Activated naive CD4-positive, alpha-beta T cell (primary cell): ENCODE measurements at places on chromosomes 7 and 10.

DNA sequence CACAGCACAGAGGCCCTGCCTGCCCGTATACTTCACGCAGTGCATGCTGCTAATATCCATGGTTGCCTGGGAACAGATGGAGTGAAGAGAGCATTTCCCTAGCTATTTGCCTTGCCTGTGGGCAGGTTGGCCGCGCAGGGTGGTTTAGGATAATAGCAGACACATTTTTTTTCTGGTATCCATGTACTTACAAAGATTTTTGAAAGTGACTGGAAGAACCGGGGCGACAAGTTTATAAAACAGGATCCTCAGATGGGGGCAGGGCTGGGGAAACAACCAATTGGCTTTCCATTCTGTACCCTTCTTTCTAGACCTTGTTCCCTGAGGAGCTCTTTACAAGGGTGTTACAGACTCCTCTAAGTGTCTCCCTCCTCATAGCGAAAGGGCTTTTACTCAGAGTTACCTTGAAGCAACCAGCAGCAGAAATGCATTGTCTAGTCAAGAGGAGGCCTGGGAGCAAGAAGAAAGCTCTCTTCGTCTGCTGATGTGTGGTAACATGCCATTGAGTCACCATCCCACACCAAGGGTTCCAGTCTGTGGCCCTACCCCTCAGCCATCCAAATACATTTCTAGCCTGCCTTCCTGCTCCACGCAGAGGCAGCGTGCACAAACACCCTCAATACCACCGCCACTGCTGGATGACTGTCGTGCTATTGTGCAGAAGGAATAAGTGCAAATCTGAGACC, 31.5 kb downstream of the MTURN start:
- no peak for DNase-seq

DNA sequence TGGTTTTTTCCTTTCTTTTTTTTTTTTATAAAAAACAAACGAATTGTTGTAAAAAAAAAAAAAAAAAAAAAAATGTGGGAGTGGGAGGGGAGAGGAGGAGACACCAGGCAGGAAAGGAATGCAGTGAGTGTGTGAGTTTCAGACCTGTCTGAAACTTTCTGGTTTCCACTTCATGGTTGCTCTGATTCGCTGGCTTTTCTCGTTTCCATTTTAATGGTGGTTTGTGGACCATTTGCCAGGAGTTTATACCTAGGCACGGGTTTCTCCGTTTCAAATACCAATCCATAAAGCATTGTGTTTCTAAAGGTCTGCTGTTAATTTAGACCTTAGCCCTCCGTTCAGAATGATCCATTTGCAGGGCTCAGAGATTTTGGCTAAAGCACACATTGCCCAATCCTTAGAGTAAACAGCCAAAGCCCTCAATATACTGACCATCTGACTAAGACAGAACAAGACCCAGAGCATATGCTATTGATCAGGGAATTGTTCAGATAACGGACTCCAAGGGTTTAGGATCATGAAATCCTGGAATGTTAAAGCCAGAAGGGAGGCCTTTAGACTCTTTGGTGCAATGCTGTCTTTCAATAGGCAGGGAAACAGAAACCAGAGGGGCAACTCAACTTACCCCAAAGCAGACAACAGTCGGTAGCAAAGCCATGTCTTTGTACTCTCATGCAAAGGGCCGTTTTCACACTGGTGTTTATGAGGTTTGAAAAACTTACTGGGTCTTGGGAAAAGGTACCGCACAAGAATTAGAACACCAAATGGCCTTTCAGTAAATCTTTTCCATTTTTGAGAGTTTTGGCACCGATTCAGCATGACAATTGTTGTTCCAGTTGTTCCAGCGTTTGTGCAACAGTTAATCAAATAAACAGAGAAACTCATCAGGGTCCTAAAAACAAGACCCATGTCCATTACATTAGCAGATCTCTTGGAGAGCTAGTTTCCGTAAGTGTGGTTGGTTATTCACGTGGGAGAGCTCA, 94.3 kb upstream of the AGBL3 start:
- DNase-seq = no peak

DNA sequence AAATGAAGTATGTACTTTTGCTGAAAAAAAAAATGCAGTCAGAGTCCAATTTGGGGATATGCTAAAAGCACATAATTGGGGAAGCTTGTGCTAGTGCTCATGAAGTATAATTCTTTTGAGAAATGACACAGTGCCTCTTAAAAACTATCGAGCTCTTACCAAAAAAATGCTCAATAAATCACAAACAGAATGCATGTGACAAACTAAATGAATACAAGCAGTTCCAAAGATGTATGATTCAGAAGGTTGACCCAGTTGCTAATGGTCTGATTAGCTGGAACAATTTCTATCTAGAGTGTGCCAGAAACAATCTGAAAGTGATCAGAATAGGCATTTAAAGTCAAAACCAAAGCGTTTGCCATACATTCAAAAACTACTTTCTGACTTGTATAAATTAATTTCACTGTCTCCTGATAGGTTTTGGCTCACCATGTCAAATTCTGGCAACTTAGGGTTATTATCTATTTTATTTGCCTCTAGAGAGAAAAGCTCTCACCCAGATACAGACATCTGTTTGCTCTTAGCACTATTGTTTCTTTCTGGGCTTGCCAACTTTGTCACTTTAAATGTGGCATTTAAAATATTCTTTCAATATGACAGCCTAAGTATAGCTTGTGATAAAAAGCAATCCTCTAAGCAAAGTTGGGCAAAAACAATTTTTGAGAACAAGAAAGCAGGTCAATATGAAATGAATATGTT, 114.7 kb upstream of the AHR start:
- DNase-seq = no peak

- no peak for DNase-seq
These were observed 5.1 kb downstream of the PRXL2A start for GRCh38 chr10:80413271-80413996.

DNA sequence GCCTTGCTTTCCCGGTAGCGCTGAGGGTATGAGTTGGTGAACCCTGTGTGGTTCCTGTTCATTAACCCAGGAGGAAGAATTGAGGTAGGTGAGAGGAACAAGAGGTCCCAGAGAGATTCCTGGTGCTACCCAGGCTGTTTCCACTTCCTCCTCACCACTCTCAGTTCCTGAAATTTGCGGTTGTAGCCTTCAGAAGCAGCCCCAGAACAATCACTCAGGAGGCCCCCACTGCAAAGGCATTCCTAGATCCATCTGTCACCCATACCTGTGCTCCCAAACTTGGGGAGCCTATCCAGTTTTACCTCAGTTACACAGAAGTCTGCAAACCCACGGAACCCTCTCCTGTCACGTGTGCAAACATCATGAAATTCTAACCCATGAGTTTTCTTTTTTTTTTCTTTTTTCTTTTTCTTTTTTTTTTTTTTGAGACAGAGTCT, 9.0 kb upstream of the PIP4K2A start:
- DNase-seq = no peak

- no peak for DNase-seq
These were observed 82.8 kb upstream of the FRMD4A start for GRCh38 chr10:14413523-14413922.

DNA sequence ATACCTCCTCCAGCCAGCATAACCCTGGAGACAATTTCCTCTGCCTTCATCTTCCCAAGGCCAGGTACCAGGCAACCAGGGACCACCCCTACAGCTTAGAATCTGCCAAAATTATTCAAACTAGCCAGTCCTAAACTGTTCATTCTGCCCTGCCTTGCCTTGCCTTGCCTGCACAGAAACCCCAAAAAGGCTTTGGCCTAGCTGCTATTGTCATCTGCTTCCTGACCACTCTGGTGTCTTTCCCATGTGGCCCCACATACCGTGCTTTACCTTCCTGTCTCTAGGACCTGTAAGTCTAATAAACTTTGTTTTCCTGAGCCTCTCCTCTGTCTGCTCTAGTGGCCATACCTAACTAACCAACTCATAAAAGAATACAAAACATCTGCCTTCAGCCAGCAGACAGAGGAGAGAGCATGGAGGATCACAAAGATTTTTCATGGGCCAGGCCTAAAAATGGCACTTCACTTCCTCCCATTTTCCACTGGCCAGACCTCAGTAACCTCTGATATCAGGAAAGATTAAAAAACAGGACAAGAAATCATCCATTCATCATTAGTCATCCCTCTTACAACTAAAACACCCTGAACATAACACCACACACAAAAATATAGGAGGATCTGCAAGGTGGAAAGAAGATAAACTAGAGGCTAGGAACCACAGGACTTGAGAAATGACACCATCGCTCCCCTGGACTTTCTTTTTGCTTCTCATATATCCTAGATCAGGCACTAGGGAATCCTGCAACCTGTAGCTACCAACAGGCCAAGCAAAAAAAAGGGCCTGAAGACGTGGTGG, 51.5 kb downstream of the IMMP2L start:
- DNase-seq = no peak

DNA sequence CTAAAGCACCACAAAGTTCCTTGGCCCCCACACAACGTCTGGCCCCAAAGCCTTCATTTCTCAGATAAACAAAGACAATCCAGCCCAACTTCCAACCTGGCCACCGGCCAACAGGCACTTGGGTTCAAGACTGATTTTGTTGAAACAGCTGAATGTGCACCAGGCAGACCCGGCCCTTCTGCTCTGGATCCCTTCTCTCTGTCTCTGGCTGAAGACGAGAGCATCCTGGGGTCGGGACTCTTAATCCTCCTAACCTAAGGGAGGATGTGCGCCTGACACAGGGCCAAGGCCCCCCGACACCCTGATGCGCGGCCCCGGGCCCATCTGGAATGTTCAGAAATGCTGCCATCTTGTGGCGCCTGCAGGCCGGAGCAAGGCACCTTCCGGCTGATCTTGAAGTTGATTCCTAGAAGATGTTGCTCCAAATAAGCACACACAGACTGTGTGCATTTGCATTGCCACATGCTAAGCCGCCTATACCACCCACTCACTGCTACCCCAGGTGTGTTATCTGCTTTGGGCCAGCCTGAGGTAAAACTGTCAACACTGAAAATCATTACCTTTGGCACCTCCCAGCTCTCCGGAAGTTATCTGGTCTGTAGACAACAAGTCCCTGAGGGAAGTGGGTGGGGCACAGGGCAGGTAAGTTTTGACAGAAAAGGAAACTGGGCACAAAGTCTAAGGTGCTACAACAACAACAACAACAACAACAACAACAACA, 98.4 kb upstream of the HABP2 start:
- DNase-seq = no peak
